ENCODE measurements at places on chromosomes 2 and 18.
A peak's percentile ranks its signal among the peaks of the same experiment; 100 is the strongest.

DNA sequence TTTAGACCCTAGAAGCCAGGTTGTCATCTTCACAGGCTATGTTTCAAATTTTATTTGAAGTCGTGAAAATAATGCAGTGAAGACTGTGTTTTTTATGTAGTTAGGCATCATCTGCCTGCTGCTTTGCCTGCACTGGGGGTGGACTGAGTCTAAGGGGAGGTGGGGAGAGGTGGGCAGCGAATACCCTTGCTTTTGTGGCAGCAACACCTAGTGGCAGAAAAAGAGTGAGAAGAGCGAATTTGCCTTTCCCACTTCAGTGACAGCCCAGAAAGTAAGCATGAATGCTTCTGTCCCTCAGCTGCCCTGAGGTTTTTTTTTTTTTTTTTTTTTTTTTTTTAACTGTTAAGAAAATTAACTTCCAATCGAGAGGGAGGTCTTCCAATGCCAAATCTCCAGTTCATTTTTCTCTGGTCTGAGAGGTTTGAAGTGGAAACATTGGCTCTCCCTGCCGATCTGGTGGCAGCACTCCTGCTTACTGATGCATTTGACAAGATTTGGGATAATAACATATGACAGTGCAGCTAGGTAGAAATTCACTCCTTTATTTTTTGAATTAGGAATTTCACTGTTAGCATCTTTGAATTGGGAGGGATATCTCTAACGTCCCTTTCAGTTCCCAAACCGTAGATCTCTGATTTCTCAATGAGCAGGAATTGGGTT, 60.3 kb upstream of the LYPD6B start:
- ATAC-seq = no peak

DNA sequence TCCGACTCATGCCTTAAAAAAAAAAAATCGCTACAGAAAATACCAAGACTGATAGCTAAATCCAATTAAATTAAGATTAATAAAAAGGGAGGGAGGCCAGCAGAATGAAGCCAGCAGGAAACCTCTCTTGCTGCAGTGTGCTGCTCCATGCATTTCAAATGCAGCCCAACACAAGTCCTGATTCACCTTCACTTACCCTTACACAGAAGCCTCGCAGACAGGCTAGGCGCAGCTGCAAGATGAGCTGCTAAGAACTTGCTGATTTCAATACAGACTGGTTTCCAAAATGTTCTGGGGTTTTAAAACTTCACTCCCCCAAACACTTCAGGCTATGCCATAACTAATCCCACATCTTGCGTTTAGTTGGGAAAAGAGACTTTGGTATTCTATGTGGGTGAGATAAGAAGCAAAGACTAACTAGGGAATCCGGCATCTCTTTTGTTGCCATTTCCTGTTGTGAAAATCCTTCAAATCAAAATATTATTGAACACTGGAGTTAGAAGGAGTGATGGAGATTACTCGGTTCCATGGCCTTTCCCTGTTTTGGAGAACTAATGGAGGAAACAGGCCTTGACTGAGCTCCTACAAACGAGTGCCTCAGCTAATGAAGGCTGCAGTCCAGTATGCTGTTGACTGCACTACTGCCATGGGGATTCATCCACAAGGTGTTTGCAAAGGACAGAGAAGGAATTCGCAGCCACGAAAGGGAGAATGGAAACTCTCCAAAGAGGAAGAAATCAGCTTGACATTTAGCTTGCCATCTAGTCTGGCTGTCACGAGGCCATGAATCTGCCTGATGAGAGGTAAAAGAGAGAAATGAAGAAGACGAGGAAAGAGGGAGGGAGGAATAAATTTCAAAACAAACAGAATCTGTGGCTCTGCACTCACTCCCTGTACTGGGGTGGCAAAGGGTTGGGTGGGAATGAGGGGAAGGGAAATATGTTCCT, 67.3 kb downstream of the CLHC1 start:
- no peak for ATAC-seq

- ATAC-seq = no peak
Measured at GRCh38 chr2:236657215-236657614, 87.6 kb downstream of the ACKR3 start.

GRCh38 chr2:104539649-104540048, 314.3 kb upstream of the POU3F3 start:
- ATAC-seq = no peak

- no peak for ATAC-seq
Measured at GRCh38 chr2:68512326-68512725, 44.9 kb downstream of the APLF start.

DNA sequence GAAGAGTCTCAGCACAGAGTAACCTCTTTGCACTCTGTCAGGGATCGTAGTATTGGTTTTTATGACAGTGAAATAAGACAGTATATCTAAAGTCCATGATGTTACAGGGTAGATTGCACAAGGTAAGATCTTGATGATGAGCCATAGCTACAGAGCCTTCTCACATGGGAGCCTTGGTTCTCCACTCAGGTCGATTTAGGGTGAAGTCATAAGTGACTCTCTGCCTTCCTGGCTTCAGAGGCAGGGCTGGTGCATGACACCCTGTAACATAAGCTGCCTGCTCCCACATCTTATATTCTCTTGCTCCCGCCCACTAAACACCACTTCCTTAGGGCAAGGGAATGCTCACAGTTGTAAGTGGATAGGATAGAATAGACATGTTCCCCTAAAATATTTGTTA, 13.3 kb downstream of the DAPL1 start:
- ATAC-seq = no peak

DNA sequence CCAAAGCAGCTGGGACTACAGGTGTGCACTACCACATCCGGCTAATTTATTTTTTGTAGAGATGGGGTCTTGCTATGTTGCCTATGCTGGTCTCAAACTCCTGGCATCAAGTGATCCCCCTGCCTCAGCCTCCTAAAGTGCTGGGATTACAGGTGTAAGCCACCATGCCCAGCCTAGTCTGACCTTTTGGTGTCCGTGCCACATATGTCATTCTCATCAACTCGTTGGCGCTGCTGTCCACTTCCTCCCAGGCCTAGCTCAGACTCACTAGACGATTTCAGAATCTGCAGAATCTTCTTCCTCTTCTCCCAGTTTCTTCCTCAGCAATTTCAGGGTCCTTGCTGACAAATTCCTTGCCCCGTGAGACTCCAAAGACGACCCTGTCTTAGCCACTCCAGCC, 39.8 kb upstream of the DNMT3A start:
- ATAC-seq = no peak

GRCh38 chr2:120520929-120521912, 175.3 kb downstream of the INHBB start:
- peak; percentile 79 for ATAC-seq

- no peak for ATAC-seq
Measured at GRCh38 chr2:45905632-45905958, 254.1 kb downstream of the PRKCE start.

DNA sequence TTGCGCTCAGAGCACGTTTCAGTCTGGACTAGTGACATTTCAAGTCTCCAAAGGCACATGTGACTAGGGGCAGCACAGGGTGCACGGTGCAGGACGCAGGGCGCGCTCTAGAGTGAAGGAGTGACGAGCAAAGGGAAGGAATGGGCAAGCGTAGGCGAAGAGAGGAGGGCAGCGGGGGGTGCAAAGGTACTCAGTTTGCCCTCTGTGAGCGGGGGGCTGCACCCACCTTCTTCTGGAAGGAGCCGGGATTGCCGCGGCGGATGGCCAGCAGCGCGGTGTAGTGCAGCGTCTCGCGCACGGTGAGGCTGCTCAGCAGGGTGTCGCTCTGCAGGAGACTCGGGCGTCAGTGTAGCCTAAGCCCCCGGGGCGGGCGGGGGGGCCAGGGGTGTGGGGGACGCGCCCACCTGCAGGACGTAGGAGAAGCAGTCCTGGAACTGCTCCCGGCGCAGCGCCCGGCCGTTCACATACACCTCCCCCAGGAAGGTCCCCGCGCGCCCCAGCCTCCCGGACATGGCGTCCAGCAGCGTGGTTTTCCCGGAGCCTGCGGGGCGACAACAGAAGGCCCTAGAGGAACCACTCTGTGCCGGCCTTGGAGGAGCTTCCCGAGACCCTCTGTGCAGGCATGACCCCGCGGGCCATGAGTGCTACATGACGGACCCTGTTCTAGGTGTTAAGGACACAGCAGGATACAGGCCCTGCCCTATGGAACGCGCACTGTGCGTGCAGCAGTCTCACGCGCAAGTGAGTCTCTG, 6.9 kb downstream of the ABCG5 start:
- ATAC-seq = peak; percentile 82

GRCh38 chr2:64453770-64454385, at the start of gene LGALSL:
Gene LGALSL (plus strand): TSS chr2:64454162. CDS start chr2:64454546, 384 bp downstream.
- ATAC-seq = peak; percentile 87

DNA sequence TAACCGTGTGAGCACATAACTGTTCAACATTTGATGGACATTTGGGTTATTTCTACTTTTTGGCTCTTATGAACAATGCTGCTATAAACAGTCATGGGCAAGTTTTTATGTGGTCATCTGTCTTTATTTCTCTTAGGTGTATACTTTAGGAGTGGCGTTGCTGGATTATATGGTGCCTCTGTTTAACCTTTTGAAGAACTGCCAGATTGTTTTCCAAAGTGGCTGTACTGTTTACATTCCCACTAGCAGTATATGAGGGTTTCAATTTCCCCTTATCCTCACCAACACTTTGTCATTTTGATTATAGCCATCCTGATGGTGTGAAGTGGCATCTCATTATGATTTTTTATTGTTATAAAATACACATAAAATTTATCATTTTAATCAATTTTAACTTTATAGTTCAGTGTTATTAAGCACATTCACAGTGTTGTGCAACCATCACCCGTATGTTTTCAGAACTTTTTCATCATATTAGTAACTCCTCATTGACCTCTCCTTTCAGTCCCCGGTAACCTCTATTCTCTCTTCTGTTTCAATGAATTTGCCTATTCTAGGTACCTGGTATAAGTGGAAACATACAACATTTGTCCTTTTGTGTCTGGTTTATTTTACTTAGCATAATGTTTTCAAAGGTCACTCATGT, 55.4 kb downstream of the EML4 start:
- no peak for ATAC-seq
